ENCODE measurements at places on chromosomes 16 and 17. TPM values are rescaled to one million over a fixed set of nuclear protein-coding genes. Genes with fewer than 3 reads are reported as not detected.

DNA sequence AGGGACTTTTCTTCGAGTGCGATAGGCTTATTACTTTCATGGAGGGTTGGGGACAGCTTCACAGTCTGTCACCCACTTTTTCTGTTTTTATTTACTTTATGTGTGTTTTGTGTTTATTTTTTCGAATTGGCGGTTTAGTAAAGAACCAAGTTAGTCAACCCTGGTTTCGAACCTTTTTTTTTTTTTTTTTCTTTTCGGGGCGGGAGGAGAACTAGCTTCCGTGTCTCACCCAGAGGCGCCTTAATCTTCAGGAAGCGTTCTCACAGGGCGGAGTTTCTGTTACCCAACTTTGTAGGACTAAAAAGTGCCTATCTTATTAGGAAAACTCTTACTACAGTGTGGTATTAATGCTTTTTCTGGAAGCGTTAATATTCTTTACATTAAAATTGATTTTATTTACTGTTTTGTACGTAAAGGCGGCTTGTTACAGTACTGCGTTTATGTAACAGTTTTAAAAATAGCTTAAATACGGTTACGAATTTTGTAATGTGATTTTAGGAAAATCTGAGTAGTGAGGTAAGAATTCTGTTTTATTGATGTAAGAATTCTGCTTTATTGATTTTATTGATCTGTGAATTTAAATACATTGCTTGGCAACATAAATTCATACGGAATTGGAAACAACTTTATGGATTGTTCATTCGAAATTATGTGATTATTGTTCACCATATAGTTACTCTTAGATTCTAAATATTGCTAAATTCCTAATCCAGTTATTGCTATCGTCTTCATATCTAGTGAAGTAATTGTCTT, 885 bp downstream of the ZNF207 start:
- DNase-seq: peak; percentile 70

GRCh38 chr17:72764632-72765041, 327.9 kb downstream of the SLC39A11 start:
- DNase-seq: no peak

DNA sequence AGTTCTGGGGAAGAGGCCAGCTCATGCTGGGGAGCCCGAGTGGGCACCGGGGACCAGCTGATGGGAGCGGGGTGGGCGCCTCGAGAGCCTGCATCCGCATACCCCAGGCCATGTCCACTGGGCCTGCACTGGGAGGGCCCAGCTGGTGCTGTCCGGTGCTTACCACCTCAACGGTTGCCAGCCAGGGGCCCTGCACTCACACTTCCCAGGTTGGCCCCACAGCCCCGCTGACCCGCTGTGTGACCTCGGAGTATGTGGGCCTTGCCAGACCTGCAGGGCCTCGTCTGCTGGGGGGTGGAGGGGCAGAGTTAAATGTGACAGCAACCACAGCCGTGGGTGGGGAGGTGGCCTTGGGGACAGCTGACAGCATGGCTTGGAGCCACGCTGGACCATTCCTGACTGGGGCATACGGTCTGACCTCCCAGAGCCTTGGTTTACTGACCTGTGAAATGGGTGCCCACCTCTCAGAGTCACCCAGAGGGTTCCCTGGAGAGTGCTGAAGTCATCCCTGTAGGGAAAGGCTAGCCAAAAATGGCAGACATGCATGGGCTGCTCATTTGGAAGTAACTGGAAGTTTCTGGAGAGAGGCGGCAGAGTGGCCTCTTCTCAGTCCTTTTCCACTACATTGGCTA, 5.4 kb upstream of the GAA start:
- DNase-seq: no peak

- DNase-seq: no peak
Measured at GRCh38 chr17:78042542-78042941, 84.0 kb downstream of the TNRC6C start.

DNA sequence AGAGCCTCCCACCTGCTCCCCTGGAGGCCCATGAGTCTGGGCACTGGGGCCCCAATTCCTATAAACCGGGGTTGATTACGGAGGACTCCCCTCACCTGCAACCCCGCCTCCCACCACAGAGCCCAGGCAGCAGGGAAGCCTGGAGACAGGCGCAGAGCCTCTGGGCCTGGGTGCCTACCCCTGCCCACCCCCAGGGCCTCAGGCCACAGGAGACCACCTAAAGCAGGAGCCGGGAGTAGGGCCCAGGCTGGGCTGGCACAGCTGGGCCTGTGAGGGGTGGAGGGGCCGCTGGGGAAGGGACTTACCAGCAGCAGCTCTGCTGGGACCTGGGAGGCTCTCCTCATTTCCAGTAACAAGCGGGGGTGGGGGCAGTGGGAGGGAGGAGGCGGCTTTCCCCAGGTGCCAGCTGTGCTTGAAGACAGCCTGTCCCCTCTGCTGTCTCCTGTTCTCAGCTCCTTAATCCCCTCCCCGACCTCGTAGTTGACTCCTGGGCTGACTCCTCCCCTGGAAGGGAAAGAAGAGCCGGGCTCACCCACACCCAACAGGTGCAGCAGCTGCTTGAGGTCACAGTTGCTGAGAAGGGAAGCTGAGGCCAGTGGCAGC, 46.8 kb downstream of the TMEM235 start:
- DNase-seq: no peak

GRCh38 chr16:85235991-85236817, 123.9 kb upstream of the CIBAR2 start:
- no peak for DNase-seq

DNA sequence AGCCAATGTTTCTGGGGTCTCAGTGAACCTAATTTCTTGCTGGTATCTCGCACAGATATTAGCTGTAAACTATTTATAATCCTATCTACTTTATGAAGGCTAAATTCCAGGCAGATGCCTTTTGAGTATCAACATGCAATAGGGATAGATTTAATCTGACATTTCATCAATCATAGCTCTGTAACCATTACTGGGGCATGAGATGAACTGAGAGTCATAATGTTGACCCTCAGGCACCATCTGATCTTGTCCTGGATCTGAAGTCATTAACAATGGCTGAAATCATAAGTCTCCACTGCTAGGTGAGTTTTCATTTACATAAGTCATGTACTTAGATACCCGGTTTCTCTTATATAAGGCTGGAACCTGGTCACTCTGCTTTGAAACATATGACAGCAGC, 3.6 kb downstream of the PMFBP1 start:
- DNase-seq: no peak

DNA sequence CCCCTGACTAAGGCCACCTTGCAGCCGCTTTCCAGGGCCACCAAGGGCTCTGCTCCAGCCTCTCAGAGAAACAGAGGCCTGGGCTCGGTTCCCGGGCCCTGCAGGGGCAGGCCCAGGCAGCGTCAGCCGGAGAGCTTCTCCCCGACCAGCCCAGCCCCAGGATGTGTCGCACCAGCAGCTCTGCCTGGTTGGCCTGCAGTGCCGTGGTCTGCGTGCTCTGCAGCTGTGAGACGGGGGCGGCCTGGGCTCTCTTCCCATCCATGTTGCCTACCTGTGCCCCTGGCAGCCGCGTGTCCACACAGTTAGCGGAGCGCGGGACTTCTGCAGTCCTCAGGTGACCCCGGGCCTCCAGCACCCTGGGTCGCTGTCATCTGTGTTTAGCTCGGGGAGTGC, 4.8 kb downstream of the IGFALS start:
- DNase-seq: no peak

- no peak for DNase-seq
Measured at GRCh38 chr16:4937782-4938682, 1.1 kb upstream of the PPL start.

ZNF646 gene
- 23.4 TPM for total RNA-seq

ALOX12B gene
- total RNA-seq: 1.3 TPM

HAS3 gene
- 0.62 TPM for total RNA-seq

IFI35 gene
- total RNA-seq: 23.2 TPM
